ENCODE measurements at places on chromosomes 3 and 15. TPM values are rescaled to one million over a fixed set of nuclear protein-coding genes. Genes with fewer than 3 reads are reported as not detected.

The RAB6B gene
- total RNA-seq: 2.4 TPM

The SYNPR gene
- total RNA-seq: not detected

The STAB1 gene
- 0.05 TPM for total RNA-seq

The LTF gene
- not detected for total RNA-seq

The CLRN1 gene
- total RNA-seq: not detected

The NEK11 gene
- total RNA-seq: 3.6 TPM

The CASR gene
- total RNA-seq: not detected

Measured in A549 treated with CpdA at 1 μM for 4 hours (cell line).